ENCODE measurements at places on chromosomes 7 and 10. TPM values are rescaled to one million over a fixed set of nuclear protein-coding genes. Genes with fewer than 3 reads are reported as not detected.

FZD8 gene
- total RNA-seq = 1.0 TPM

GRCh38 chr7:64892116-64892515 lies 11.0 kb upstream of the ZNF273 start:
- no peak for DNase-seq

GRCh38 chr7:155815332-155816191 lies 3.3 kb upstream of the SHH start:
- DNase-seq = peak; percentile 57

DNA sequence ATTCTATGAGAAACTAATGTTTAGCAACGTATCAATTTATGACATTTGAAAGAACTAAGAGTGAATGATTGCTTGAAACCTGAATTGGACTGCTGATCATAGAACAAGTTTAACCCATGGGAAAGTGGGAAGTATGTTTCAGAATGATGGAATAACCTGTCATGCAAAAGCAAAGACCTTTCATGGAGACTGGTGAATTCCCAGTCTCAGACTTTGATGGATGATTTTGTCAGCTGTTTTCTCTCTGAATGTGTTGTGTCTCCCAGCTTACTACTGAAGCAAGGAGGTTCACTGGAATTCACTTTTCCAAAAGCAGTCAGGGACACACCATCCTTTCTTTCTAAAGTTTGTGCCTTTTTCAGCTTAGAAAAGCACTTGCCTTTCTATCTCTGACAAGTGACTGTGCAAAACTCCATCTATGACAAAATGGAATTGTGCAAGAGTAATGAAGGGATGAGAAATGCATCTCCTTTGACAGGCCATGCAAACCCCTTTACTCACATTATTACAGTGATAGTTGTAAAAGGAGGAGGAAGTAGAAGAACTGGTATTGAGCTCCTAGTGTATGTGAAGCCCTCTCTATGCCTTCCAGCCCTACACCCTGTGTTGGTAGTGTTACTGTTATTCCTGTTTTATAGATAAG lies 176.1 kb downstream of the PRKG1 start:
- no peak for DNase-seq

- DNase-seq = no peak
These were observed 4.1 kb downstream of the NHLRC2 start for GRCh38 chr10:113858541-113858940.

- DNase-seq = no peak
These were observed 11.6 kb downstream of the MLXIPL start for GRCh38 chr7:73612598-73613269.
